ENCODE measurements at places on chromosomes 3 and 15.

- DNase-seq = no peak
Measured at GRCh38 chr3:117144853-117145252, 435.3 kb downstream of the TUSC7 start.

DNA sequence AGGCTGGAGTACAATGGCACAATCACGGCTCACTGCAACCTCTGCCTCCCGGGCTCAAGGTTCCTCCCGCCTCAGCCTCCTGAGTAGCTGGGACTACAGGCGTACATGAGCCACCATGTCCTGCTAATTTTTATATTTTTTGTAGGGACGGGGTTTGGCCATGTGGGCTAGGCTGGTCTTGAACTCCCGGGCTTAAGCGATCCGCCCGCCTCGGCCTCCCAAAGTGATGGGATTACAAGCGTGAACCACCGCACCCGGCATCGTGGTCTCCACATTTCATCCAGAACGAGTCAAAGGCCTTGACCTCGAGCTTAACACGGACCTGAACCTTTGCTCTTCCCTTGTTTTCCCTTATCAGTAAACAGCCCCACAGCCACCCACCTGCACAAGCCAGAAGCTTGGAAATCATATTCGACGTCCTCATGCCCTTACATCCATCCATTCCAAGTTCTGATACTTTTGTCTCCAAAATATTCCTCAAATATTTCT, 1.4 kb upstream of the PTPN23 start:
- DNase-seq = no peak

GRCh38 chr15:82304778-82305090, 42.1 kb downstream of the SAXO2 start:
- no peak for DNase-seq

DNA sequence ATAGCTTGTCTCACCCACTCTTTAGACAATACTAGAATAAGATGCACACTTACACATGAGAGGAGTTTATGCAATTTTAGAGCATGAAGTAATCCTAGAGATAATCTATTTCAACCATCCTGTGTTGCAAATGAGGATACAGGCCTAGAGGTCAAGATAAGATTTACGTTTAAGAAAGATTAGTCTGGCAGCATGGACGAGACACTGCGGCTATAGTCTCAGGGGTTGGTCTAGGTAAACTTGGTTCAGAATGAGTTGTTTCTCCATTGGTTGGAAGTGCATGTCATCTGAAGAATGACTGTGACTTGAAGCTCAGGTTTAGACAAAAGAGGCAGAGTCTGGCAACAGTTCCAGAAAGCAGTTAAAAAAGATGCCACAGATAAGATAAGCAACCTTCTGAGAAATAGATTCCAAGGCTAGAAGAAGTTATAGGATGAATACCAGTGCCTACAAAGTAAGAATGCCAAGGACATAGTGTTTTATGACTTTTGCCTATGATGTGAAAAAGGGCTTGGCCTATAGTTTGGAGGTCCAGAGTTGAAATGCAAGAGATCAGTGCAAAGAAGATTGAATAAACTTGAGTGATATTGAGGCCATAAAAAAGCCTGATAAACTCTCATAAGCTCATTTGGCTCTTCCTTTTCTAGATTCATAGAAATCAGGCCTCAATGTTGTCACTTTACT, 631.0 kb downstream of the SQOR start:
- DNase-seq = no peak

GRCh38 chr3:172370419-172370818, 77.8 kb downstream of the GHSR start:
- no peak for DNase-seq

GRCh38 chr15:51576911-51577500, 45.6 kb downstream of the DMXL2 start:
- DNase-seq = no peak

GRCh38 chr3:170614214-170614966, 28.5 kb upstream of the SLC7A14 start:
- DNase-seq = no peak

GRCh38 chr3:130424837-130425236, 79.4 kb downstream of the COL6A5 start:
- DNase-seq = no peak

DNA sequence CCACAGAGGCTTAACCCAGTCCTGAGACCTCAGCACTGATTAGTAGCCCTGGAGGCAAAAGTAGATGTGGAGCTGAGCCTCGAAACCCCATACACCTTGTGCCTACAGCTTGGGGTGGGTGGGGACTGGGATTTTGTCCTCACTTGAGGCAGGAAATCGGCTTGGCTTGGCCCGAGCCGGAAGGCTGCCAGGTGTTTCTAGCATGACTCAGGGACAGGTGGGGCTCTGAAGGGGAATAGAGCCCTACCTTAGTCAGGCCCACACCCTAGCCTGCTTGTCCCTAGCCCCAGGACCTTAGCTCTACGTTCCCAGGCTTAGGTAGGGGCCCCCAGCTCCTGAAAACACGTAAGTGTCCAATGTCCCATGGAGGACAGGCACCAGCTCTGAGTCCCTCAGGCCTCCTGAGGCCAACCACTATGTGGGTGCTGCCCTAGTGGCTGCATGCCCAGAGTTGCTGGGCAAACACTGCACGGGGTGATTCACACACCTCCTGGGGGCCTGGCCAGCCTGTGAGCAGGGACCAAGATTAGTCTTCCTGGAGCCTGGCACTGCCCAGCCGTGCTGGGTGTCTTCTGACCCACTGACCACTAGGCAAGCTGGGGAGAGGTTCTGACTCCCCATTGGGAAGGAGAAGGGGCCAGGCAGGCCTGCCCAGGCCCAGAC, 3.1 kb downstream of the MST1R start:
- DNase-seq = no peak

DNA sequence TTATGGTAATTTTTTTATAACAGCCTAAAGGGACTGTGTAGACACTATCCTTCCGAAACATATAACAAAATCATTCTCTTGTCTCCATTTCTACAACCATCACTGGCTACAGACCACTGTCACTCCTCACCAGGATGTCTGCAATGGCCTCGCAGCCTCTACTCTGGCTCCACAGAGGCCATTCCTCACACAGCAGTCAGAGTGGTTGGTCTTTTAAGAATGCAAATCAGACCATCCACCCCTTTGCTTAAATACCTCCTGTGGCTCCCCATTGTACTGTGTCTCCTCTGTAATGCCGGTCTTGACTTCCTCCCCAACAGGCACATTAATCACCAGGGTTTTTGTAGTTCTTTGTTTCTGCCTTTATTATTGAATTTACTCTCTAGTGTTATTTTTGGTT, 344.8 kb downstream of the ERC2 start:
- DNase-seq = no peak

GRCh38 chr15:89898614-89899294, 5.0 kb upstream of the AP3S2 start:
- DNase-seq = no peak

- DNase-seq = no peak
Measured at GRCh38 chr15:74961616-74962015, 5.0 kb upstream of the RPP25 start.

DNA sequence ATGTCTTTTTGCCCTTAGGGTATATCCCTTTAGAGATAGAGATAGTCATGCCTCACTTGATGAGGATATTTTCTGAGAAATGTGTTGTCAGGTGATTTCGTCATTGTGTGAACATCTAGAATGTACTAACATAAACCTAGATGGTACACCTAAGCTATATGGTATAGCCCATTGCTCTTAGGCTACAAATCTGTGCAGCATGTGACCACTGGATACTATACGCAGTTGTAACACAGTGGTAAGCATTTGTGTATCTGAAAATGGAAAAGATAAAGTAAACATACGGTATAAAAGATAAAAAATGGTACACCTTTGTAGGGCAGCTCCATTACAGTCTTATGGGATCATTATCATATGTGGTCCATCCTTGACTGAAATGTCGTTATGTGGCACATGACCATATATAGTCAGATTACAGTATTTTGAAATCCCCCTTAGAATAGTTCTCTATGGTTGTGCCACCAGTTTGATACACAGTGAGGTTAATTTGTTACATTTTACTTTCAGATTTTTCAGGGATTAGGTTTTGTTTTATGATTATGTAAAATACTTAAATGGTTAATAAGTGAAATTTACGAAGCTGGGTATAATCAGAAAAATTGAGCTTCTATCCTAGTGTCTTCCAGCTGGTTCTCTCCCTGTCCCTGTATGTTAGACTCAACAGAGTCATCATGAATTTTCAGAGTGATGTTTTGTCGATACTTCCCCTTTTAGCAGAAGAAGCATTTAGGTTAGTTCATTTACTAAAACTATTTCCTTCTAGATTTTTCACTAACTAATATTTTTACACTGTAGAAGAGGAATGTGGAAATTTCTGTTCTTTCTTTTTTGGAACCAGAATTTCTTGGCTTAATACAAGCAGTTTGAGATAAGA, 12.8 kb downstream of the SETD5 start:
- DNase-seq = no peak

DNA sequence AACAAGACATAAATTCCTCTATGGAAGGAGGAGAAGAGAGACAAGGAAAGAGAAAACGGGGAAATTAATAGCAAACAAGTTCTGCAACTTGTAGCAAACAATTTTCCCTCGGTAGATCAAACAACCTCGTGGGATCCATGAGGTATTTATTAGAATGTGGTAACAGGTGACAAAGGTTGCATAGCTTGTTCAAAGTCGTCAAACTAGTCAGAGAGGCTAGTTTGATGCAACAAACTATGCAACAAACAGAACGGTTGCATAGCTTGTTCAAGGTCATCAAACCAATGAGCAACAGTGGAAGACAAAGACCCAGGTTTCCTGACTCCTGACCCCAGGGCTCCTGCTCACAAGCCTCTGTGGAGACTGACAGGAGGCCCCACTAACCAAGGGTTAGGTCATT, 20.7 kb downstream of the MB21D2 start:
- no peak for DNase-seq

DNA sequence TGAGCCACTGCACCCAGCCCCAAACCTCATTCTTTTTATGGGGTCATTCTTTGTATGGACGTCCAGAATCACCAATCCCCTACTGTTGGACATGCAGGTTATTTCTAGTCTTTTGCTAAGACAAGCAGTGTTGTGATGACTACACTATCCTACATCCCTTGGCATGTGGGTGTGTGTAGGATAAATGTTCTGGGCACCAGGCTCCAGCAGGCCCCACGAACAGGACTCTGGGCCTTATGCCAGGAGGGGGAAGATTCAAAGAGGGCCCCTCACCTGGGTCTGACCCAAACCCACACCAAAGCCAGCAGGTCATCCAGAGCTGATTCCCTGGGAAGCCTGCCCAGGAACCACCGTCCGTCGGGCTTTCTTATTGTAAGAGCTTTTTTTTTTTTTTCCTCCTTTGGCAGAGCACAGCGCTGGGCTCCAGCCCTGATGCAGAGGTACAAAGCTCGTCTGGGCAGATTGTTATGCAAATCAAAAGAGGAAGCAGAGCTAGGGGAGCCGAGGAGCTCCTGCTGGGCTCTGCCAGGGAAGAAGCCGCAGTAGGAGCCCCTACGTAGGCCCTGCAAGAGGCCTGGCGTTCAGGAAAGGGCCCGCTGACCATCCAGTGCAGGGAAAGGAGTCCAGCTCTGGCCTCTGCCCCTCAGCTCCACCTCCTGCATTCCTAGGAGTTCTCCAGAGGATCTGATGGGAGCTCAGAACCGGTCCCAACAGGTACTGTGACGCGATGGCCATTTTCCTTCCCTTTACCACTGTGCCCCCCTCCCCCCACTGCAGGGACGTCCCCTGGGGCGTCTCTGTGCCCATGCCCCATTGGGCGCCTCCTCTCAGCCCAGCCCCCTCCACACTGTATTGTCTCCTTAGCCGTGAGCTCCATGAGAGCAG, 29.0 kb upstream of the FURIN start:
- DNase-seq = peak; percentile 36

GRCh38 chr3:33918126-33918756, 119.8 kb downstream of the PDCD6IP start:
- no peak for DNase-seq

GRCh38 chr3:182364723-182365650, 428.3 kb upstream of the ATP11B start:
- no peak for DNase-seq

DNA sequence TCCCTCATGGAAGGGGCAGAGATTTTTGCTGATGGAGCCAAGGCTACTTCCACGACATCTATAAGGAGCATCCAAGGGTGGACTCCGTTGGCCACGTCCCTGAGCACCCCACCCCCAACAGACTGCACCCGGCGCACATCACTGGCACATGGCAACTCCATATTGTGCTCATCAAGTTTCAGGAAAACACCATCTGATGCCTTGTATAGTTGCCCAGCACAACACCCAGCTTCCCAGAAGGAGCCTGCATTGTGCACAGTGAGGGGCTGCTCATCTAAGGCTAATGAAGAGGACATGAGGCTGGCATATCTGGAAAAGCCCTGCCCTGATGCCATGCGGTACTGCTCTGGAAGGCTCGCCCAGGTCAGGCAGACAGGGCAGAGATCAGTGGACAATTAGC, 15.0 kb upstream of the CACNA2D2 start:
- DNase-seq = no peak

- no peak for DNase-seq
Measured at GRCh38 chr15:81813215-81813614, 232.6 kb downstream of the MEX3B start.
